Vein endothelial cell (primary cell): ENCODE measurements at places on chromosomes 5 and 9. TPM values are rescaled to one million over a fixed set of nuclear protein-coding genes. Genes with fewer than 3 reads are reported as not detected.

Gene SKIC3
- total RNA-seq, result 120 and 129 TPM in 2 replicates

Gene MAST4
- total RNA-seq, result 83.3 and 90.7 TPM in 2 replicates

Gene ZNF658
- 5.5 and 5.6 TPM in 2 replicates for total RNA-seq

Gene DOCK8
- 3.2 and 3.9 TPM in 2 replicates for total RNA-seq

Gene SCGB3A1
- total RNA-seq, result 0.65 TPM in 1 of 2 replicates, not detected in the other

Gene BNC2
- total RNA-seq, result 29.0 and 34.3 TPM in 2 replicates

Gene SLC25A2
- 0.48 TPM in 1 of 2 replicates, not detected in the other for total RNA-seq
